ENCODE measurements at places on chromosomes 7 and 10. TPM values are rescaled to one million over a fixed set of nuclear protein-coding genes. Genes with fewer than 3 reads are reported as not detected.

GRCh38 chr10:72379776-72380175, 25.1 kb upstream of the DNAJB12 start:
- no peak for DNase-seq

DNA sequence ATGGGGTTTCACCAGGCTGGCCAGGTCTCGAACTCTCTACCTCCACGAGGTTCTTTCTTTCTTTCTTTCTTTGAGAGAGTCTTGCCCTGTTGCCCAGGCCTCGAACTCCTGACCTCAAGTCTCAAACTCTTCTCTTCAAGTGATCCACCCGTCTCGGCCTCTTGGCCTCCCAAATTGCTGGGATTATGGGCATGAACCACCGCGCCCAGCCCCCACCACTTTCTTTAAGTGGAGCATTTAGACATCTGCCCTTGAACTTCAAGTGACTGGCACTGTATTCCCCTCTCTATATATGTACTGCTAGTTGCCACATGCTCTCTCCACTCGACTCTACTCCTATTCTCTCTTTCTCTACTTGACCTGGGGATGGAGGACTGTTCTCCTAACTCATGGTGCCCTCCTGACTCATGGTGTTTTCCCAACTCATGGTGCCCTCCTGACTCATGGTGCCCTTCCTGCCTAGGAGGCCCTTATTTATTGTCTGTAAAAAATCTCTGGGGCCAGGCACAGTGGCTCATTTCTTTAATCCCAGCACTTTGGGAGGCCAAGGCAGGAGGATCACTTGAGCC, 19.3 kb upstream of the ACHE start:
- no peak for DNase-seq

Gene SPOCK2
- 27.1 TPM for polyA plus RNA-seq

Gene OR2A12
- polyA plus RNA-seq: not detected

DNA sequence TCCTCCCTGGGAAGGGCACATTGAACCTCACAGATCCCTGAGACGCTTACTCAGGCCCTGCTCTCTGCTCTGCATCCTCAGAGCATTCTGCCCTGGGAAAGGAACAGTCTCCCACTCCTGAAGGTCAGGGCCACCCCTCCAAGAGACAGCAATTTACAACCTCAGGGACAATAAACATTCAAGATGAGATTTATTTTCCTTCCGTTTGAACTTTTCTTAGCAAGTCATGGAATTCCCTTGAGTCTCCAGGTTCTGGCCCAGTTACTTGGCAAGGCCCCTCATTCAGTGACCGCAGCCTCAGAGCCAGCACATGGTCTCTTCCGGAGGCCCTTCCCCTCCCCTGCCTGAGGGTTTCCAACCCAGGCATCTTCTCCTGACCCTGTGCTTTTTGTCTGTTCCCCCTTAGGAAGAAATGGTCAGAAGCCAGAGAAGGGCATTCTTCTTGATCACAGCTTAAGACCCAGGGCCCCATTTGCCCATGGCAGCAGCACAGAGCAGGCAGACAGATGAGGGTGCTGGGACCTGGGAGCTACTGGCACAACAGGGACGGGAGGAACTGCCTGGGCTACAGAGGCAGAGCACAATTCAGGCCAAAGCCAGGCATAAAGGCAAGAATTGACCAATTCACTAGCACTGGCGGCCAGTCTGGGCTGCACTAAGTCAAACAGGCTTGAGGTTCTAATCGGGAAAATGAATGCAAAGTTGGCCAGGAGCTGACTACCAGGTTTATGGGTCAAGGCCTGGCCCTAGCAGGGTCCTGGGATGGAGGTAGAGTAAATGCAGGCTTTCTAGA, 56.7 kb downstream of the VSTM4 start:
- peak; percentile 48 for DNase-seq

DNA sequence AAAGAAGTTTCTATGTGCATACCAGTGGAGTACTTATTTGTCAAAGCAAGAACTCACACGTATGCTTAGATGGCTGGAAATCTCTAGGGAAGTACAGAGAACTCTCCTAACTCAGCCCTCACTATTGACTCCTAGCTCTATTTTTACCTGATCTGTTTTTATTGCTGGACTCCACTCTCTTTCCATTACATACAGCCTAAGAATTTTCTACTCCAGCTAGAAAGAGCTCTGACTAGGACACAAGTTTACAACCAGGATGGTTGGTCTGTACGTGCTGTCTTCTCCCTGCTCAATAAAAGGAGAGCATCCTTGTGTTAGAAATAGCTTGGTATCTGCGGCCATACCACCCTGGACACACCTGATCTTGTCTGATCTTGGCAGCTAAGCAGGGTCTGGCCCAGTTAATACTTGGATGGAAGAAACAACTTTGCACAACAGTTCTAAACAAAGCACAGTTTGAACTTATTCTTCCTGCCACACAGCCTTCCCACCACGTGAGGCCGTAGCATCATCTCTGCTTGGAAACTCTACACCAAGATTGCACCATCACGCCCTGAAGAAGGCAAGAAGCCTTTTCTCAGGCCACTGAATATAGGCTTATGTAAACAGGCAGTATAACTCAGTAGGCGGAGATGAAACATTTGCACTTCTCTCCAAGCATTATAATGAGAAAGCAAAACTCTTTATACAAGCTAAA, 50.7 kb downstream of the KCNMA1 start:
- no peak for DNase-seq

- DNase-seq: no peak
Measured at GRCh38 chr10:58925381-58925780, 251.1 kb upstream of the PHYHIPL start.

DNA sequence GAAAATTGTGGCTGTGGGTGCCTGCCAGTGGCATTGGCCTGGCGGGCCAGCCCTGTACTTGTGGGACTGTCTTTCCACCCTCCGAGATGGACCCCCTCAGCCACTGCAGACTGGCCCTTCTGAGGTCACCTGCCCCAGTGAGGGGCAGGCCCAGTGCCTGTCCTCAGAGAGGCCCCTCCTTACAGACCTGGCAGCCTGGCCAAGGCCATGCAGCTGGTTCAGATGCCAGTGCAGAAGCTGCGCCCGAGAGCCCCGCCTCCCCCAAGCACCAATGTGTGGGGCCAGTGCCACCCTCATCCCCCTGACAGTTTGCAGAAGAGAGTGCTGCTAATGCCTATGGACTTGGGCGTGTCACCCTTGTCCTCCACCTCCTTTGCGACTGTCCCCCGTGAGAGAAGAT, 10.0 kb downstream of the ZNF316 start:
- no peak for DNase-seq

DNA sequence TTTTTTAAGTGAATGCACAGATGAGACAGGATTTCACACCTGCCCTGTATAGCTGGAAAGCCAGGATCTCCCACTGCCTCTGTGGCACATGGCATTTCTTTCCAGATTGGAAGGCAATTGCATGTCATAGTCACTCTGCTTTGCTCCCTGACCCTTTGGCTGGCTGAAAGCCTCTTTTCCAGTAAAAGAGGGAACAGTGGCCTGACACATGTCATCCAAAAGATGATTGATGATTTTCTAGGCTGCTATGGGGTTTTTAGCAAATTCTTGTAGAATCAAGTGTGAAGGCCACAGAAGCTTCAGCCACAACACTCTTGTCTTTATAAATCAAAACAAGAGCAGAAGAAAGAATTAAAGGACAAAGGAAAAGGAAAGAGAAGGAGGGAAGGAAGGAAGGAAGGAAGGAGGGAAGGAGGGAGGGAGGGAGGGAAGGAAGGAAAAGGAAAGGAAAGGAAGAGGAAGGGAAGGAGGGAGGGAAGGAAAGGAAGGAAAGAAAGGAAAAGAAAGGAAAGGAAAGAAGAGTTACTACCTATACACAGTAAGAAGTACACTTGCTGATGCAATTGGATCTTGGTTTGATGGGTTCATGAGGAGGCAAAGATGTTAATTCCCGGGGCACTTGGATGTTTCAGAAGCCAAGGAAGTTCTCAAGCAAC, 158.9 kb upstream of the FRMD4A start:
- DNase-seq: no peak

GRCh38 chr10:86362586-86363183, 3.9 kb downstream of the GRID1 start:
- no peak for DNase-seq
